ENCODE measurements at places on chromosomes 11 and 22.

GRCh38 chr11:113493206-113493605 lies 18.0 kb upstream of the DRD2 start:
- DNase-seq, result no peak

GRCh38 chr11:70156291-70157037 lies 46.6 kb upstream of the FADD start:
- no peak for DNase-seq

GRCh38 chr22:46057246-46058090 lies 80.5 kb upstream of the WNT7B start:
- no peak for DNase-seq

DNA sequence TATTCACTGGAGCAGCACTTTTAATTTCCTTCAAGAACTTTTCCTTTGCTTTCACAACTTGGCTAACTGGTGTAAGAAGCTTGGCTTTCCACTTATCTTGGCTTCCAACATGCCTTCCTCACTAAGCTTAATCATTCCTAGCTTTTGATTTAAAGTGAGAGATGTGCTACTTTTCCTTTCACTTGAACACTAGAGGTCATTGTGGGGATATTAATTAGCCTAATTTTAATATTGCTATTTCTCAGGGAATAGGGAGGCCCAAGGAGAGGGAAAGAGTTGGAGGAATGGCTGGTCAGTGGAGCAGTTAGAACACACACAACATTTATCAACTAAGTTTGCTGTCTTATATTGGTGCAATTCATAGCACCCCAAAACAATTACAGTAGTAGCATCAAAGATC lies 24.6 kb upstream of the CCDC90B start:
- DNase-seq, result no peak

DNA sequence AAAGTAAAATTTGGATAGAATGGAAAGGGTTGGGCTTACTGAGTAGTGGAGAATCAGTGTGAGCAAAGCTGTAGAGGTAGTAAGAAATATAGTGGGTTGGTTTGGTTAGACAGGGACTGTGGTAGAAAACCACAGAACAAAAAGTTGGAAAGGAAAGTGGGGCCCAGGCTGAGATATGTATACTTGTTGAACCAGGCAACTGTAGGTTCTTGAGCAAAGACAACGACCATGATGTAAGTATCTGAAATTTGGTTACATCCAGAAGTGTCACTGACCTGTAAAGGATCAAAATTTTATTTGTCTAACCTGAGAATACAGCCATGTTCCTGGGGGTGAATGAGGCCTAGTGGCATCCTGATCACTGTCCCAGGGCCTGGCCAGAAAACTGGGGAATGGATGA lies 114.1 kb downstream of the STIM1 start:
- DNase-seq, result no peak

Measured in AG04449 (cell line).